ENCODE measurements at places on chromosomes 6 and 20. TPM values are rescaled to one million over a fixed set of nuclear protein-coding genes. Genes with fewer than 3 reads are reported as not detected.

- H3K36me3 ChIP-seq: no peaks in the 10 kb centered on the region
- no peak for DNase-seq
- H3K27ac ChIP-seq: no peak overlapping the region
- H3K27me3 ChIP-seq: no peaks in the 10 kb centered on the region
- no peak overlapping the region for H3K4me3 ChIP-seq
Measured at GRCh38 chr6:19465760-19466159, 371.4 kb upstream of the ID4 start.

DNA sequence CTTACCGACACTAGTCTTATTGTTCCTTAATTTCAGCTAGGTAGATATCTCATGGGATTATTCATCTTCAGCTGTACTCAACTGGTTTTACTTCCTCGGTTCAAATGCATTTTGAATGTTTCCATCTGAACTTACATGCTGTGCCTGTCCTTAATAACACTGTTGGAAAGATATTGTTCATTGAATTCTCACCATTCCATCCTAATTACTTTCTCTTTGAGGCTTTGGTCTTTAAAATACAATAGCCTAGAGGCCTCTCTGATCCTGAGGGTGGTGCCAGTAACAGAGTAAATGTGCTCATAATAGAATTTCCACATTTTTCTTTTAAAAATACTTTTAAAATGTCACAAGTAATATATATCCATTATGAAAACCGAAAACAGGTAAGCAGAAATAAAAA, 54.0 kb downstream of the IL20RA start:
- no peaks in the 10 kb centered on the region for H3K36me3 ChIP-seq
- H3K27ac ChIP-seq: no peak overlapping the region
- peaks cover 7% of the 10 kb centered on the region for H3K4me1 ChIP-seq
- no peak for DNase-seq
- no peaks in the 10 kb centered on the region for H3K27me3 ChIP-seq
- H3K4me3 ChIP-seq: peak overlapping the region; percentile 80

DNA sequence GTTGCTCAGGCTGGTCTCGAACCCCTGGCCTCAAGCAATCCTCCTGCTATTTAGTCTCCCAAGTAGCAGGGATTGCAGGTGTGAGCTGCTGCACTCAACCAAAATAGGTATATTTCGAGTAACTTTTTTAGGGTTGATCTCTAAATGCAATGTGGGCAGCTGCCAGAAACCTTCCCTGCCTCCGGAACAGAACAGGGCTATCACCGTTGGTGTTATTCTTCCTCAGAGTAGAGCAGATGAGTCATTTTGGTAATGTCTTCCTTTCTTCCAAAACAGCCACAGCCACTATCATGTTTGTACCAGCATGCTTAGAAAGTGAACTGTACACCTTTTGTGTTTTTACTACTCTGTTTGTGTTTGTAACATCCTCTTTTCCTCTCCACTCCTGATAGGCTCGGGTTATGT, 44.1 kb downstream of the SNX9 start:
- H3K27me3 ChIP-seq: no peaks in the 10 kb centered on the region
- no peak overlapping the region for H3K4me3 ChIP-seq
- no peak for DNase-seq
- no peak overlapping the region for H3K27ac ChIP-seq
- peaks cover 8% of the 10 kb centered on the region for H3K36me3 ChIP-seq
- H3K4me1 ChIP-seq: no peaks in the 10 kb centered on the region

DNA sequence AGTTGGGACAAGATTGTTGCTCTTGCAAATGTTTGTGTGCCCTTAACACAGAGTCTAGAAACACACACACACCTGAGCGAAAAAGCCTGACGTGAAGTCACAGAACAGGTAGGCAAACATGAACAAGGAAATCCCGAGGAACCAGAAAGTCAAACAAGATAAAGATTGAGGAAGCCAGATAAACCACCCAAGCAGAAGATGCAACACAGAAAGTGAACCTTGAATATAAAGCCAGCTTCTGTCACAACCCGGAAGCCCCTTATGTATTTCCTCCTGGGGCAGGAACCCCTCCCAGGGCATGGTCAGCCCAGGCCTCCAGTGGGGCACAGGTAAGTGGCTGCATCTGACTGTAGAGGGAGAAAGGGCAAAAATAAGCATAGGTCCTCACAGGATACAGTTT, 158.2 kb upstream of the SUPT3H start:
- H3K4me3 ChIP-seq: no peak overlapping the region
- no peaks in the 10 kb centered on the region for H3K27me3 ChIP-seq
- no peak overlapping the region for H3K27ac ChIP-seq
- H3K36me3 ChIP-seq: no peaks in the 10 kb centered on the region

The DEFB124 gene
- not detected for total RNA-seq

The DZANK1 gene
- 9.6 TPM for total RNA-seq

The SIRPD gene
- total RNA-seq: not detected

DNA sequence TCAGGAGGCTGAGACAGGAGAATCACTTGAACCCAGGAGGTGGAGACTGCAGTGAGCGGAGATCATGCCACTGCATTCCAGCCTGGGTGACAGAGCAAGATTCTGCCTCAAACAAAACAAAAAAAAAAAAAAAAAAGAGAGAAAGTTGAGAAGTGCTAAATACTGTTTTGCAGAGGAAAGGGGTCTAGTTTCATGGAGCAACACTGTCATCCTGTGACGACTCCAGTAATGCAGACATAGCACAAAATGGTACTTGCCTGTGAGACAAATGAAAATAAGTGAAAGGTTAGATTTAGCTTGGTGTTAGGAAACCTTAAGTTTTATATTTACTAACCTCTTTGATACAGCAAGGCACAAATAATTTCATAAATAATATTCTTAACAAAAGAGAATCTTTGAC, 29.7 kb downstream of the CEP162 start:
- H3K36me3 ChIP-seq: peaks cover 43% of the 10 kb centered on the region
- no peaks in the 10 kb centered on the region for H3K27me3 ChIP-seq
- H3K4me1 ChIP-seq: no peaks in the 10 kb centered on the region
- no peak for DNase-seq
- no peak overlapping the region for H3K4me3 ChIP-seq
